HEK293T (cell line): ENCODE measurements at places on chromosomes 7 and 10.

GRCh38 chr10:34859170-34859569 is 44.1 kb upstream of the PARD3 start:
- DNase-seq, result no peak

- DNase-seq, result no peak
These were observed 101.6 kb downstream of the HECTD2 start for GRCh38 chr10:91511549-91512330.

DNA sequence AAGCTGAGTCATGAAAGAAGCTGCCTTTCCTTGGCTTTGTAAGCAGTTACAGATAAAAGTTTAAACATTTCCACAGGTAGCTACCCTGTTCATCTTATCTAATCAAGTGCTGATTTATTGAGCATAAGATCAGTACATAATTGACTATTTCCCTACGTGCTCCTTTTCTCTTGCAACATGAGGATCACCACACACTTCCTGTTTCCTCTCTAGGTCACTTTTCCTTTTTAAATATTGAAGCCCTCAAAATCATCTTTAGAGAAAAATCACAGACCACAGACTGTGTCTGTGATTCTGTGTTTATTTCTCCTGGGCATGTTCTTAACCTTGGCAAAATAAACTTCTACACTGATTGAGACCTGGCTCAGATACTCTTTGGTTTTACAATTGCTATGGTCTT is 69.5 kb downstream of the ZNF37A start:
- DNase-seq, result no peak

- peak; percentile 8 for DNase-seq
These were observed 988.6 kb downstream of the SORCS1 start for GRCh38 chr10:106175760-106176377.

DNA sequence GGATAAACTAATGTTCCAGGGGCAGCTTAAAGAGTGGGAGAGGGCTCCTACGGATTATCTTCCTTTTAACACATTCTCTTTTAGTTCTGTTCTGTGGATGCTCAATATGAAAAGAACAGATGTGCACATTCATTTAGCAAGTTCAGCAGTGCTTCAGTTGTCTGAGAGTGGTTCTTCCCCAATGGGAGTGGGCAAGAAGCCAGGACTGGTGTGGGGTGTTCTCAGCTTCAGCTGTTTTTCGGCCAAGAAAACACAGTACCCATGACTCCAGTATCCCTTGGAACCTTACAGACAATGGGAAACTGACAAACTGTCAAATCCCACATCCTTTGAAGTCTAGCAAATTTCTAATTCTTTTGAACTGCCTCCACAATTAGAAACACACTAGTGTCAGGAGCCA is 71.5 kb upstream of the LRRC17 start:
- DNase-seq, result no peak

DNA sequence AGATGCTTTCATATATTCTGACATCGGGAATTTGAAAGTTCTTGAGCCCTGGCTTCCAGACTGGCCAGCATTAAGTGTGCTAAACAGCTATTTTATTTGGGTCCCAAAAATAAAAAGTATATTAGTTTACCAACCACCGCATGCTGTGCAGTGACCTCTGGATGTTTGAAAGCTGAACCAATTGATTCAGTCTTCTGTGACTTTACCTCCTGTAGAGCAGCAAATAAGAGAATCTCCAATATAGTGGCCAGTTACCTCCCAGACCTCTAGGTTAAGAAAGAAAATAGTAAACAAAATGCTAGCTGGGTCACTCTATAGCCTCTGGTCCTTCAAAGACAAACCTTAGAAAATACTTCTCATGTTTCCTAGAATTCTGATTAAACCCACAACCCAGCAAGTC is 424.6 kb upstream of the NFE2L3 start:
- no peak for DNase-seq

DNA sequence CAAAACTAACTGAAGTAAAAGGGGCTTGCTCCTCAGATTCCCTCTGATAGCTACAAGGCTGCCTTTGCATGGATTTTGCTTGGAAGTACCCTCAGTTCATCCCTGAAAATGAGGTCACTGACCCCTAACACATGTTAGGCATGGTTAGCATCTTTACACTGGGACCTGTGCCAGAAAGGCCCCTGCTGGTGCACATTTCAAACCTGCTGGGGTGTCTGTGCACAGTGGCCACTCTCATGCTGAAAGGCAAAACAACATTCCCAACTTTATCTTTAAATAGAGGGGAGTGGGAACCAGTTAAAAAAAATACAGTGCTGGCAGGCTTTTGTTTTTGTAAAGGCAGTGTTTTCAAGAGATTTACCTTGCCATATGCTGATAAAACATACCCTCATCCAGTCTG is 99.1 kb downstream of the ANK3 start:
- DNase-seq, result no peak

DNA sequence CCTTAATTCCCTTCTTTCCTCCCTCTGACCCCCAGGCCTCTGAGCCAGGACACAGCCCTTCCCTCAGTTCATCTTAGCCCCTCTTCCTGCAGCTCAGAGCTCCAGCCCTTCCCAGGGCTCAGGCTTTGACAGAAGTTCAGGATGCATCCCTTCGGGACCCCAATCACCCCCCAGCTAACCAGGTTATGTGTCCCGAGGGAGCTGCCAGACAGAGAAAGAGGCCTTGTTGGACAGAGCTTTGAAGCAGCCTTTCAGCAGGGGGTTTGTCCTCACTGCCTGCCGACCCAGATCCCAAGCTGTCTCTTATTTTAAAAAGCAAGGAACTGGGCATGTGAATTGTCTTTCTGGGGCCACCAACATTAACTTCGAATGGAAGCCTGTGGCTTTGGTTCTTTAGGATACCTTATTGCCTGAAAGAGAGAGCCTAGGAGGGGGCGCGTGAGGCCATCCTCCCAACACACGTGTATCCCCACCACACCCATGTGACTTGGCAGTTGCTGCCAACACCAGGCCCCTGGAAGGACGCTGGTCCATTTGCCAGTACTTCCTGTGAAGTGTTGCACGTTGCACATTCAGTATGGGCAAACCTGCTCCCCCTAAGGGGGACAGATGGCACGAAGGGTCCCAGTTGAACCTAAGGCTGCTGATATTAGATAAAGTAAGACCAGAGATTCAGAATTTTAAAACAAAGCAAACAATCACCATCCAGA is 858 bp downstream of the CCDC136 start:
- no peak for DNase-seq

DNA sequence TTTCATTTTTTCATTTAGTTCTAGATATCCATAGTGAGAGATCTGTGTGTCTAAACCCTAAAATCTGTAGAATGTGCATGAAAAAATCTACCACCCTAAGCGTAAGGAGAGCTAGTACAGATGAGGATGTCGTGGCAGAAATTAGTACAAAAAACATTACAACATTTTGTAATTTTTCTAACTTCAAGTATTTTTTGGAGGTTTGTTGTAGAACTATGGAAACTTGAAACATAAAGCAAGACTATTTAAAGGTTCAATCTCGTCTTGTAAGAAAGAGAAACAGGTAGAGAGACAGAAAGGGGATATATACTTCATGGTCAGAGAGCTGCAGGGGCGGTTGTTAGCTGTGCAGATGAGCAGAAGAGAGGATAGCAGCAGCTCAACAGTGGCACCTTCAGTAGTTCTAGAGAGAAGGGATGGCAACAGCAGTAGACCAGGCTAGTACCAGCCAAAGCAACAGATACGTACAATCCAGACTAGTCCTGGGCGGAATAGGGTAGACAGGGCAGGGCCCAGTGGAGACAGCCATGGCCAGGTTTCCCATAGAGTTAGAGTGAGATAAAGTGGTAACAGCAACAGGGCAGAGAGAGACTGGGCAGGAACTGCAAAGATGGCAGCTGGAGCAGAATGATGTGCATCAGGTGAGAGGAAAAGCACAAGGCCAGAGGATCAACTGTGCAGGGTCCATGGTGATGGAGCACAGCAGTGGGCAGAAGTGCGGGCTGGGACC is 145.2 kb downstream of the FRMD4A start:
- DNase-seq, result peak; percentile 52

DNA sequence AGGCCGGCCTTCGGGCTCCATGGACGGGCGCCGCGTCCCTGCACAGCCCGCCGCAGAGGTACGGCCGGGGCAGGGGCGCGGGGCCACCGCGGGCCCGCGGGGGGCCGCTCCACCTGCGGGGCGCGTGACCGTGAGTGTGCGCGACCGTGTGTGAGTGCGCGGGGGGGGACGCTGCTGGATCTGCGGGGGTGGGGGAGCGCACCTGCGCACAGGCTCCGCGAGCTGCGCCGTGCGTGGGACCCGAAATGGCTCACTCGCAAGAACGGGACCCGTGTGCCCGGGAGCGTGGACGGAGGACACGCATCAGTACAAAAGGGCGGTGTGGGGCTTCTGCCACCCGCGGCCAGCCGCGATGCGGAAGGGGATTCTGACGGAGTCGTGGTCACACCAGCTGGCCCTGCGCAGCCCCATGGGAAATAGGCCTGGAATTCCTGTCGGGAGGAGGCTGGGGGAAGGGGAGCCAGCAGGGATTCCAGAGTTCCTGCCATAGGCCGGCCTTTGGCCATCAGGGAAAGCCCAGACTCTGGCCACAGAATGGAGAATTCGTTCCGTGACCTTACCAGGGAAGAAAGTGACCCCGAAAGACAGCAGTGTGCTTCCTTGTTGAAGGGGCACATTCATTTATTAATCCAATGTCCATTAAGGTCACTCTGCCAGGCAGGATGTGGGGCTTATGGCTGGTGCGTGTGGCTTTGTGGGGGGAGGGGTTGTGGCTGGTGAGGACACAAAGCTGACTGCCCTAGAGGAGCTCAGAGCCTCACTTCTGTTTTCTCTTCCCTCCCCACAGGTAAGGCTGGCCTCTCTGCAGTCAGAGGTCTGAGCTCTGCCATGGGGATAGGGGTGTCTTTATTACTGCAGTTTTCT is 494 bp downstream of the REPIN1 start:
- DNase-seq, result peak; percentile 72

DNA sequence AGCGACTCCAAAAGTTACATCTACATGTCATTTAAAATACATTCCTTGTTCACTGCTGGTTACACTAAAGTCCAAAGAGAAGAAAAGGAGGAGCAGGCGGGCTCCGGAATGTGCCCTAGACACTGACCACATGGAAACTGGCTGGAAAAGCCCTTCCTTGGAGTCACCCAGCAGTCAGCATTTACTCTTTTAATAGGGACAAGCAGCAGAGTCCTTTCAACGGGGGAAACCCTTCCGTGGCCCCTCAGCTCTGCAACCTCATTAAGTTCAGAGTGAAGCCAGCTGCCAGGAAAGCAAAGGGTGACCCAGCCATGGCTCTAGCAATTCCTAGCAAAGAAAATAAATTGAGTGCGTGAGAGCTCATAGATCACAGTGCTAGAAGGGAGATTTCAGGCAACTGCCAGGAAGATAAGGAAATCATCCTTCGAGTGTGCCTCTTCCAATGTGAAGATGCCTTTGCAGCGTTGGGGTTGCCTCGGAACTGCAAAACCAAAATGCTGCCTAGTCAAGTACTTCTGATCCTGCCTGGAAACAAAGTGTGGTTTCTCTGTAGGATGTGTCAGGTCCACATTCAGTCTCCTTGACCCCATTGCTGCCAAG is 101.6 kb downstream of the SORBS1 start:
- no peak for DNase-seq

DNA sequence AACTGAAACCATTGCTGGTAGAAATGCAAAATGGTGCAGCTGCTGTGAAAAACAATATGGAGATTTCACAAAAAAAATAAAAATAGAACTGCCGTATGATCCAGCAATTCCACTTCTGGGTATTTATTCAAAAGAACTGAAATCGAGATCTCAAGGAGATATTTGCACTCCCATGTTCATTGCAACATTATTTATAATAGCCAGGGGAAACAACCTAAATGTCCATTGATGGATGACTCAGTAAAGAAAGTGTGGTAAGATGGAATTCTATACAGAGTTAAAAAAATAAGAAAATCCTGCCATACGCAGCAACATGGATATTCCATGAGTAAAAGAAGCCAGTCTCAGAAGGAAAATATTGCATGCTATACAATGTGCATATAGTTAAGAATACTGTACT is 290.6 kb upstream of the GHITM start:
- DNase-seq, result no peak

GRCh38 chr10:104809288-104810090 is 168.4 kb downstream of the SORCS3 start:
- no peak for DNase-seq

- peak; percentile 59 for DNase-seq
These were observed 53.4 kb upstream of the FHIP2A start for GRCh38 chr10:114767986-114768821.

DNA sequence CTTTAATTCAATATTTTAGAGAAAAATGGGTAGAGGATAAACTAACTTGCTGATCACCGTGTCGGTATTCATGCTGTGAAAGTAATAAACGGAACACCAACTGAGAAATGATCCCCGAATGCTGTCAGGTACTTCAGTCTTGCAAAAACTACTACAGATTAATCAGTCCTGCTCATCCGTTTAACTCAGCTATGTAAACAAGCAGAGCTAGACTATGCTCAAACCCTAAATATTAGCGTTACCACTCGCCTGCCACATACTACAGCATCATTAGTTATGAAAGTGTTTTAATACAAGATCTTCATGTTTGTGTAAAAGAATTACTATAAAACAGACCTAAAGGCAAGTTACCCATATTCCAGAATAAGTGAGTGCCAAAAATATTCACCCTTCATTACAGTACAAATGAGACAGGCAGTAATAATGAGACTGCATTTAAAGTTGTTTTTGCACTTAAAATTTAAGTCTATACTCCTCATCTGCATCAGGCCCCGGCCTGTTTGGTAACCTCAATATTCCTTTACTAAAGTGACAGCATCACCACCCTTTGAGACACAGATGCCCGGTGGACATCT is 952 bp downstream of the DNMBP start:
- no peak for DNase-seq

GRCh38 chr7:107803009-107803610 is at the start of gene SLC26A3:
Gene SLC26A3 (minus strand): TSS chr7:107803223. CDS start chr7:107794509, 8,714 bp downstream.
- DNase-seq, result no peak

GRCh38 chr7:157576415-157576814 is 239.6 kb downstream of the DNAJB6 start:
- DNase-seq, result no peak

- no peak for DNase-seq
These were observed 189.9 kb upstream of the PDE1C start for GRCh38 chr7:32259931-32260596.

DNA sequence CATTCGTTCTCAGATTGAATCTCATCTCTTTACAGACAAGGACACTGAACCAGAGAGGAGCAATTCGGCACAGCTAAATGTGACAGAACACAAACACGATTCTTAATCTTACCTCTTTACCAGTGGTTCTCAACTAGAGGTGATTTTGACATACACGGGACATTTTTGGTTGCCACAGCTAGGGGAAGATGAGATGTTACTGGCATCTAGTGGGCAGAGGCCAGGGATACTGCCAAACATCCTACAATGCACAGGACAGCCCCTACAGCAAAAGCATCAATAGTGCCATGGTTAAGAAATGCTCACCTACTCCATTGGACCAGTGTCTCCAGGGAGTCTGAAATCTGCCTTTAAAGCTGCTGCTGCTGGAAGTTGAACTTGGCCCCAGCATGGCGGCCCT is 27.3 kb downstream of the PDE1C start:
- DNase-seq, result no peak

GRCh38 chr7:98930921-98931320 is 52.6 kb downstream of the TRRAP start:
- DNase-seq, result no peak
